Urinary bladder (tissue), 4 donors: ENCODE measurements at places on chromosomes 13 and 19.

DNA sequence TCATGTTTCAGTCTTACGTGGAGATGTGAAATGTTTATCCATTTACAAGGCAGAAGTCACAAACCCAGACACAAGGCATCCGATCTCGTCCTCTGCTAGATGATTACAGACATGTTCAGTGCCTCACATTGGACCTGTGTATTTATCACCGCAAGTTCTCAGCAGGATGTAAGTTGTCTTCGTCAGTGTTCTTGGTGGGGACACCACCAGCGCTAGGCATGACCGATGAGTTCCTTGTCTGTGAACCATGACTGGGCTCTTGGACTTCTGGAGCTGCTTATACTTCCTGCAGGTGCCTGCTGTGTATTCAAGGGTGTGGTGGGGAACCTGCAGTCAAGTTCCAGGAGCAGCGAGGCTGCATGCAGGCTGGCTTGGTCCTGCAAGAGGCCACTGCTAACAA, 105.4 kb downstream of the URI1 start:
- no peak for DNase-seq

GRCh38 chr13:33208290-33209220, 77.0 kb downstream of the STARD13 start:
- no peak for DNase-seq

DNA sequence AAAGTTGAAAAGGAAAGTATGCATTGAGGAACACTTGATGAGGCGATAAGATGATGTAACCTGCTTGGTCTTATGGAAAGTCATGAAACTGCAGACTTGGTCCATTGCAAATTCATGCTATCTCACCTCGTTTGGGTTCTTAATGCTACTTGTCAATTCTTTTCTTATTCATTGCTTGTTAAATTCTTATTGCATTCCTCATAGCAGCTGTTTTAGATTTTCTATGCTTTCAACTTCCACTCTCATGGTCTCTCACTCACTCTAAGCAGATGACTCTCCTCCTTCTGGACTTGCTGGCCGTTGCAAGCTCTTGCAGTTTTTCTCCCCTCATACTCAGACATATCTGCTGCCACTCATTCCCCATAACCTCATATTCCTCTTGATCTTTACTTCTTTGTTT, 67.8 kb upstream of the CSNK1A1L start:
- no peak for DNase-seq

GRCh38 chr13:33154911-33155310, 130.6 kb downstream of the STARD13 start:
- no peak for DNase-seq

- no peak for DNase-seq
Observed at GRCh38 chr13:92354583-92354982, 872.0 kb upstream of the GPC6 start.

DNA sequence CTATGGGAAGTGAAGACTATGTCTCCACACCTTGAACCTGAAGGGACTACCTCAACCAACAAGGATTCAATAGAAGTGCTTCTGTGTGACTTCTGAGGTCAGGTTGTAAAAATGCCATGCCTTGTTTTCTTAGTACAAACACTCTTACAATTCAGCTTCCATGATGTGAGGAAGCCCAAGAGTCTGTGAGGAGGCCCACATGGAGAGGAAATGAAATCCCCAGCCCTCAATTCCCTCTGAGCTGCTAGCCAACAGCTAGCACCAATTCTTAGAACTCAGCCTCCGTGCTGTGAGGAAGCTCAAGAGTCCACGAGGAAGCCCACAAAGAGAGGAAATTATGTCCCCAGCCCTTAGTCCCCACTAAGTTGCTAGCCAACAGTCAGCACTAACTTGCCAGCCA, 12.6 kb upstream of the LMTK3 start:
- no peak for DNase-seq

- no peak for DNase-seq
Observed at GRCh38 chr13:84430015-84430414, 547.7 kb upstream of the SLITRK1 start.

DNA sequence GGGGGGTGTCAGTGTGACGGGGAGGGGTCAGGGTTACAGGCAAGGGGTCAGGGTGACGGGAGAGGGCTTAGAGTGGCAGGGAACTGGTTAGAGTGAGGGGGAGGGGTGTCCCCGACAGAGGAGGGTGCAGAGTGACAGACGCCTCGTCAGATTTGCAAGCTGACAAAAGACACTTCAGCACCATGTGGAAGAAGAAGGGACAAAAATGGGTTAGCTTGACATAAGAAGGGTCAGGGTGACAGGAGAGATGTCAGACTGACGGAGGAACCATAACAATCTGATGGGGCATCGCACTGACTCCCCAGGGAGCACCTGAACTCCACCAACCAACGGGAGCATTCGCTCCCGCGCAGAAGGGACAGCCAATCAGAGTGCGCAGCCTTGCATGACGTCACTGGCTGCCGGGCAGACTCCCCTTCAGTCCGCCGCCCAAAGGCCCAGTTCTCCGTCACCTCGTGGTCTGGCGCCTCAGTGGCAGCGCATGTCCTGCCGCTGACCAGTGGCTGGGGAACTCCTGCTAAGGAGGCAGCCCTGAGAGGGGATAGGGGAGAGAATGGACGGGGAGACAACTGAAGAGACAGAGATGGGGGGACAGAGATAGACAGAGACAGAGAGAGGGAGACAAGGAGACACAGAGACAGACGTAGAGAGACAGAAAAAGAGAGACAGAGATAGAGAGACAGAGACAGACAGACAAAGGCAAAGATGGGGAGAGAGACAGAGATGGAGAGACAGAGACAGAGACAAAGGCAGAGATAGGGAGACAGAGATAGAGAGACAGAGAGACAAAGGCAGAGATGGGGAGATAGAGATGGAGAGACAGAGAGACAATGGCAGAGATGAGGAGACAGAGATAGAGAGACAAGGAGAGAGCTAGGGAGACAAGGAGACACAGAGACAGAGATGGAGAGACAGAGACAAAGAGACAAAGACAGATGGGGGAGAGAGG, 30.2 kb downstream of the C19orf81 start:
- no peak for DNase-seq

DNA sequence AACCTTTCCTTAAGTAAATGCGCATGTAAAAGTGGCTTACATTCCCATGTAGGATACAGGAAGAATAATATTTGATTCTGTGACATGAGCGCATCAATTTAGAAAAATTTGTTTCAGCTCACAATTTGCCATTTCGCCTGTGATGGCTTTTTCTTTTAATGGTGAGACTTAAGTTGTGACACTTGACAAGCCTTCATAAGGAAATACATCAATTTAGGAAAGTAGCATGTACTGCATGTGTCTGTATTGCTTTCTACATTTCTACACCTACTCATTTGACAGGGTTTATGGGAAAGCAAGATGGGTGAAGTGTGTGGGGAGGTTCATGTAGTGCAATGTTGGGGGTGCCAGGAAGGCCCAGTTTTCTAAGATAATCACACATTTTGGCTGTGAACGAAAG, 12.1 kb upstream of the SCEL start:
- no peak for DNase-seq

- no peak for DNase-seq
Observed at GRCh38 chr19:35344511-35345031, 3.1 kb upstream of the FFAR1 start.

DNA sequence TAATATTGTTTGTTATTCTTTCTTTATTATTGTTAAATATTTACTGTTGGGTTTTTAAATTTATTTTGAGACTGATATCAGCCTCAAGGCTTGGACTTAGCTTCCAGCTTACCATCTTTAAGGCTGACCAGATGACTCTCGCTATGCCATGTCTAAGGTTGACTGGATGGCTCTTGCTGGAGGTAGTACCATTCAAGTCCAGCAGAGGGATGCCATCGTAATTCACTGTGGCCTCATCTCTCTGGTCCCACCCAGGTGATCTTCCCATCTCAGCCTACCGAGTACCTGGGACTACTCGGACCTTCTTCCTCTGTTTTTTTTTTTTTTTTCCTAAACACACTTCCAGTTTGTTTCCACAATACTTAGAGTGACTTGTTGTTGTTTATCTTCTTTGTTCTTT, 41.7 kb upstream of the ZNF91 start:
- no peak for DNase-seq
